ENCODE measurements at places on chromosomes 1 and 21.

- DNase-seq = no peak
Measured at GRCh38 chr1:47627471-47628370, 189.9 kb downstream of the FOXD2 start.

- no peak for DNase-seq
Measured at GRCh38 chr1:222301652-222302051, 246.3 kb downstream of the HHIPL2 start.

GRCh38 chr1:85420199-85420598 lies 44.8 kb downstream of the DDAH1 start:
- no peak for DNase-seq

DNA sequence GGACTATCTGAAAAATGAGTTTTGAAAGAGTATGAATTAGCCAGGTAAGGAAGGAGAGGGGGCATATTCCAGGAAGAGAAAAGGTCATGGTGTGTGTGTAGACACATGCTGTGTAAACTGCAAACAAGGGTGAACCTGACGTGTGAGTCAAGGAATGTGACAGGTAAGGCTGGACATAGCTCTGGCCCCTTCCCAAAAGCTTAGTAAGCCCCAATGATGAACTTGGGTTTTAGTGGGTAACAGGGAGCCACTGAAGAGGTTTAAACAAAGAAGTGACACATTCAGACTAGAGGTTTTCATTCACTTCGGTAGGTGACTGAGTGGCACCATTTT lies 36.7 kb downstream of the EGLN1 start:
- no peak for DNase-seq

GRCh38 chr1:27342391-27342777 lies 562 bp downstream of the SYTL1 start:
- DNase-seq = peak; percentile 27

DNA sequence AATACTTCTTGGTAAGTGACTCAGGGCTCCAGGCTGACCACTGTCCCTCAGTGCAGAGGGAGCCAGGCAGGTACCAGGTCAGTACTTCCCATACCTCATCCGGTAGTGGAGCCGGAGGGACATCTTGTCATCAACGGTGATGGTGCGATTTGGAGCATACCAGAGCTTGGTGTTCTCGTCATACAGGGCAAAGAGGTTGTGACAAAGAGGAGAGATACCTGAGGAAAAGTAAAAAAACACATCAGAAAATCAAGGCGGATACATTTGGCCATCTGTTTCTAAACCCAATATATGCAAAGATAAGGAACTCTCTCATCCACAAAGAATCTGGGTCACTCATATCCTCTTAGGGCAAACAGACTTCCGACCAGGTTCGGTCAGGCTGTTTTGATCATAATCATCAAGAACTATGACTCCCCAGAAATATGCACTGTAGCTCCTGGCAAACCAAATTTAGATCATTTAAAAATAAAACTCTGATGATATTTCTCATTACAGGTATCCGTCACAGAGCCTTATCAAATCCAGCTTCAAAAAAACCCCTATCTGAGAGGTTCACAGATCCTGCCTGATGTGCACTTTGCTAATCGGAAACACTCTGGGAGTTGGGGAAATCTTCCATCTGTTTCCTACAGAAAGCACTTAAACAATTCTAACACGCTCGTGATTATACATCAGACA lies 87.3 kb downstream of the JAK1 start:
- DNase-seq = no peak

GRCh38 chr1:247431643-247432042 lies 15.7 kb downstream of the NLRP3 start:
- DNase-seq = no peak

GRCh38 chr1:207069858-207070506 lies 16.9 kb downstream of the PFKFB2 start:
- no peak for DNase-seq

DNA sequence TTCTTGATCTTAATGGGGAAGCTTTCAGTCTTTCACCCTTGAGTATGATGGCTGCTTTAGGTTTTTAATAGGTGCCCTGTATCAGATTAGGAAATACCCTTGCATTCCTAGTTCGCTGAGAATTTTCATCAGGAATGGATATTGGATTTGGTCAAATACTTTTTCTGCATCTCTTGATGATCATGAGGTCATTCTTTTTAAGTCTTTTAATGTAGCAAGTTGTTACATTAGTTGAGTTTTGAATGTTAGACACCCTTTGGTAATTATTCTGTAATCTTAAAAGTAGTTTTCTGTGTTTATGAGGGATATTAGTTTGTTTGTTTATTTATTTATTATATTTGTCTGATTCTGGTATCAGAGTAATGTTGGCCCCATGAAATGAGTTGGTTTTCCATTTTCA lies 22.5 kb downstream of the MAN1A2 start:
- DNase-seq = no peak

- no peak for DNase-seq
Measured at GRCh38 chr1:2251786-2252185, 23.7 kb downstream of the SKI start.

- DNase-seq = no peak
Measured at GRCh38 chr1:223487887-223488259, 94.7 kb downstream of the CCDC185 start.

DNA sequence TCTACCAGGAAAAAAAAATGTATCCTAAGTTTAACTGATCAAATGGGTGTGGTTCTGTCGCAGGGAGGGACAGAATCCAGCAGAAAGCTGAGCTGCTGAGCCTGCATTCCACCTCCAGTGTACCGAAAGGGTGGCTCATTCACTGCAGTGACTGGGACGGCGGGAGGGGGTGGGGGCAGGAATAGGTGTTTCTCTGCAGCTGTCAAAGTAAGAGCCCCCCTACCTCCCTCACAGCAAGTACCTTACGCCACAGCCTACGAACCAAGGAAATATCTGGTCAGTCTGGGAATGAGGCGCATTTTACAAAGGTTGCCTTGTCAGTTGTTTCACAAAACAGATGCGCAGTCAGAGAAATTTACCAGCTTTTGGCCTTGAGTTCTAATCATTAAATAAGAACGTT lies 1.7 kb downstream of the S100B start:
- DNase-seq = no peak

DNA sequence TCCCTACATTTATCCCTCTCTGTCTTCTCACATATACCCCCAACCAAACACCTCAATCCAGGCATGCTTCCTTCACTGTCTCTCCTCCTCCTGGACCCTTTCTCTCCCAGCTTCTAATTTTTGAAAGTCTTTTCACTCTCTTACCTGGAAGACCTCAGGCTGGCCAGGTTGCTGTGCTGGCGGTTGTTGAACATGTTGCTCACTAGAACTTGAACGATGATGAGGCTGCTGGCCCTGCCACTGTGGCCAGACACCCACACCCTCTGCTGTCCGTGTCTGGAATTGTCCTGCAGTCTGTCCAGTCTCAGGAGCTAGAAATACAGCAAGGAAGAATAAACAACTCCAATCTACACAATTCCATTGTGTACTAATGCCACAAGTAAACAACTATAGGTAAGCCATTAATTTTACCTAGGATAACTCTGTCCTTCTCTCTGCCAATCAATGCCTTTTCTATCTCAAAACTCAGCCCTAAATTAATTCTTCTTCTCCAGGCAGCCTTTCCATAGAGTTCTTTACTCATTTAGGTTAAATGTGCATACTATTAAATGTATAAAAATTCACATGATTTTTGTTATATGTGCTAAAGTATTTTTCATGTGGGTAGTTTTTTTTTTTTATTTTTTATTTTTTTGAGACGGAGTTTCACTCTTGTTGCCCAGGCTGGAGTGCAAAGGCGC lies 5.1 kb upstream of the CTSK start:
- DNase-seq = no peak

- no peak for DNase-seq
Measured at GRCh38 chr1:119587341-119587740, 60.7 kb downstream of the ZNF697 start.

DNA sequence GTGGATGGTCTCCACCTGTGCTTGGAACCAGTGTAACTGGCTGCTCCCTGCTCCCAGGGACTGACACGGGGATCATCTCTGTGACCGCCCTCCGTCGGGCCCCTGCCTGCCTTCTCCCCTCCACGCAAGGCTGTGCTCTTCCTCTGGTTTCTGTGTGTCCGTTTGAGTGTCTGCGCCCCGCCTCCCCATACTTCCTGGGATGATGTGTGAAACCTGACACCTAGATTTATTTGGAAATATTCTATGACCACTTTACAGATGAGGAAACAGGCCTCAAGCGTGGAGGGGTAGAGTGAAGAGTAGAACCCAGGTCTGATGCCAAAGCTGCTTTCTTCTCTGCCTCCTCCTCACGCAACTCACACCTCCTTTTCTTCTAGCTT lies 24.3 kb downstream of the LDLRAP1 start:
- DNase-seq = no peak

- DNase-seq = no peak
Measured at GRCh38 chr21:25369524-25370300, 237.6 kb downstream of the MRPL39 start.

GRCh38 chr1:168664069-168664834 lies 64.8 kb downstream of the DPT start:
- DNase-seq = no peak

DNA sequence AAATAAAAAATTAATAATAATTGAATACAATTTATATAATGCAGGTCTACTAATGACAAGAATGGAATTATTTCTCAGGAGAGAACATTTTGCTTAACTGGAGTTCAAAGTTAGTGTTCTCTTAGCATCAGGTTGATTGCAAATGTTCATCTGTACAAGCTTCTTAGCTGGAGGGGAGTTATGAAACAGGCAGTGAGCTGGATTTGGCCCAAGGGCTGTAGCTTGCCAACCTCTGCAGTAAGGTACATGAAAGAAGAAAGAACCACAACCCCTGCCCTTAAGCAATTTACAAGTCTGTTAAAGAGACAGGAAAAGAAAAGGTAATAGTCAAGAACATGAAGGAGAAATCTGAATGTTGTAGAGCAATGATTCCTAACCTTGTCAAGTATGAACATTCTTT lies 17.0 kb downstream of the LPGAT1 start:
- DNase-seq = no peak

GRCh38 chr1:55503663-55504305 lies 288.6 kb upstream of the USP24 start:
- no peak for DNase-seq

GRCh38 chr1:34108711-34109110 lies 56.3 kb downstream of the CSMD2 start:
- DNase-seq = no peak

GRCh38 chr1:187513190-187513589 lies 684.4 kb downstream of the PLA2G4A start:
- no peak for DNase-seq

DNA sequence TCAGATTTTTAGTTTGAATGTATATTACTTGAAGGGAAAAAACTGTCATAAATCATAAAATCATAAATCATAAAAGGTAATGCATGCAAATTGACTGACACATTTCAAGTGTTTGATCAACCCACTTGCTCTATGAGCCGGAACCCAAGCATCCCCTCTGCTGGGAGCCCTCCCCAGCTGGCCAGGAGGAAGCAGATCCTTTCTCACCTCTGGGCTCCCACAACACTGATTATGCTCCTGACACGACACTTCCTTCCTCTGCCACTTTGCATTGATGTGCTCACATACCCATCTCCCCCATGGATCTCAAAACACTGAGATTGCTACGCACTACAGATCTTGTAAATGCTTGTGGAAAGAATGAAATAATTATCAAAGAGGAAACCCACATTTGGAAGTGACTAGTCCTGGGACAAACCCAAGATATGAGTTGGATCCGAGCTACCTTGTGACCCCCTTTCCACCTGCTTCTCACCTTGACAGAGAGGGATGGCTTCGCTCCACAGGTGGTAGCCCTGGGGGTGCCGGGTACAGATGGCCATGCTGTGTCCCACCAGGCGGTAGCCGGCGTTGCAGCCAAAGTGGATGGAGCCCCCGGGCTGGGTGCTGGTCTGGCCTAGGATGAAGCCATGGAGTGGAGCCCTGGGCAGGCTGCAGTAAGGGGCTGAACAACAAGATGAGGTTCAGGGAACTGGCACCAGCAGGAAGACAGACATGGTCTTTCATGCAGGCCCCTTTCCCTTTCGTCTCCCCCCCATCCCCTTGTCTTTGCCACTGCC lies 104.6 kb downstream of the ZSCAN20 start:
- DNase-seq = no peak

DNA sequence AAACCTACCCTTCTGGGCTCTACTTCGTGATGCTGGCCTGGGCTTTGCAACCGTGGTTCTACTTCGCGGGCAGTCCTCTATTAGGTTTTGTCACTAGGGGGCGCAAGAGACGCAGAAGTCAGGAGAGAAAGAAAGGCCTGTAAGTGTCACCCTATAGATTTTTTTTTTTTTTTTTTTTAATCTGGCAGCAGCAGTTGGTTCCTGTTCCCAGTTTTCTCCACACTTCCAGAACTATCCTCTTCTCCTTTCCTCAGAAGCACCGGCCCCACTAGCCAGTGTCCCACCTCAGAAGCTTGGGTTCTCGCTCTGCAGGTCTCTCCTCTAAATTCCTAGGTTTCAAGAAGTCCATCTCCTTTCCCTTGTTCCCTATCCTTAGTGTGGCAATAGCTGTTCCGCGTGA lies 9.1 kb upstream of the LCE2D start:
- DNase-seq = peak; percentile 22

- DNase-seq = no peak
Measured at GRCh38 chr1:90957497-90957896, 64.3 kb downstream of the ZNF644 start.

DNA sequence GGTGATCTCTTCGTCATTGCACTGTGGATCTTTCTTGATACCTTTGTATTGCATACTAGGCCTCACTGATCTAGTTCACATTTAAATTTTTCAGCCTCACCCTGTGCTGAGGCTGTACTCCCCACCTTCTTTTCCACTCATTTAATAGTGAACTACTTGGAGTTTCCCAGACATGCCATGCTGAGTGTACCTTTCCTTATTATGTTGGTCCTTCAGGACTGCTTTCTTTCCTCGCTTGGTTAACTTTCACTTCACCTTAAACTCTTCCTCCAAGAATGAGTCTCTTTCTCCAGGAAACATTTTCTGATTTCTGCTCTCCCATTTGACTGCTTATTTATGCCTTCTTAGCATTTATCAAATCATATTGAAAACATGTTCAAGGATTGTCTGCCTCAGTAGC lies 20.8 kb downstream of the RNF2 start:
- no peak for DNase-seq

- no peak for DNase-seq
Measured at GRCh38 chr1:155250246-155250632, 5.0 kb downstream of the ENTREP3 start.

DNA sequence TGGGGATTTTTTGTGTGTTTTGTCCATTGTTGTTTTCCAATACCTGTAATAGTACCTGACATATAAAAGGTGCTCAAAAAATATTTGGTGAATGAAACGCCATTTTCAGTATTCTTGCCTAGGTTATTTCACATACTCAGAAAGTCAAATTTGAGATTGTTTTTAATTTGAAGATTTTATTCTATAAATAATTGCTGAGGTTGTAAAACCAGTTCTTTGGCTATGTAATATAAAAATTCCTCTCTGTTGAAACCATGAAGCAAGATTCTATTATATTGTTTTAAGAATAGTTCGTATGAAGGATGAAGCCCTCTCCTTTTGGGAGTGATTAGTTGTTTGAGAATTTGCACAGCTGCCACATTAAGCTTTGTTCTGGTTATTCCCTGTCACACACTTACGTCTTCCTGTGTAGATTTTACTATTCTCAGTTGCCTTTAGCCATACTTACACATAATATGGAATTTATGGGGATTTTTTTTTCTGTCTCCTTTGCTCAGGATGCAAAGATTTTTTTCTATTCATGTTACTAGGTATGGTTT lies 60.2 kb upstream of the MPC2 start:
- no peak for DNase-seq

GRCh38 chr1:184803180-184803492 lies 48.5 kb upstream of the EDEM3 start:
- no peak for DNase-seq

Data from stimulated activated CD4-positive, alpha-beta T cell treated with anti-CD3 and anti-CD28 coated beads, Interleukin-4, amount 100 ng/mL, for 4 hours (primary cell).